ENCODE measurements at places on chromosomes 12 and 14.

DNA sequence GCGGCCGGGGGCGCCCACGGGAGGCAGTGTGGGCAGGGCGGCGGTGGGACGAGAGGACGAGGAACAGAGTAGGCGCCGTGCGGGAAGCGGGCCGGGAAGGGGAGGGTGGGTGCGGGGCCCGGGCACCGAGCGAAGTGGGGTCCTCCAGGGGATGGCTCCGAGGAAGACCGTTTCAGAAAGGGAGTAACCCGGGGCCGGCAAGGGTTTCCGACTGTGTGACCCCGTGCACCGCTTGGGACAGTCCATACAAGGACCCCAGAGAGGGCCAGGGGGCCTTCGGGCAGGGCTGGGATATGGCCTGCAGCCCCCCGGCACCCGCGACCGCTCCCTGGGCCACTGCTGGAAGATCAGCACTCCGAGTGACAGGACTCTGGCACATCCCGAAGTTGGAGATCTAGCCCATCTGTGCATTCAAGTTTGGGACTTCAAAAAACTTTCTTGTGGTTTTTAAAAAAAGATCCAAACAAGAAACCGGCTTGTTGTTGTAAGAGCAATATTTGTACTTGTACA is 448 bp downstream of the TSPAN9 start:
- DNase-seq, result no peak

- no peak for DNase-seq
These were observed 37.7 kb upstream of the SLC24A4 start for GRCh38 chr14:92285311-92285710.

DNA sequence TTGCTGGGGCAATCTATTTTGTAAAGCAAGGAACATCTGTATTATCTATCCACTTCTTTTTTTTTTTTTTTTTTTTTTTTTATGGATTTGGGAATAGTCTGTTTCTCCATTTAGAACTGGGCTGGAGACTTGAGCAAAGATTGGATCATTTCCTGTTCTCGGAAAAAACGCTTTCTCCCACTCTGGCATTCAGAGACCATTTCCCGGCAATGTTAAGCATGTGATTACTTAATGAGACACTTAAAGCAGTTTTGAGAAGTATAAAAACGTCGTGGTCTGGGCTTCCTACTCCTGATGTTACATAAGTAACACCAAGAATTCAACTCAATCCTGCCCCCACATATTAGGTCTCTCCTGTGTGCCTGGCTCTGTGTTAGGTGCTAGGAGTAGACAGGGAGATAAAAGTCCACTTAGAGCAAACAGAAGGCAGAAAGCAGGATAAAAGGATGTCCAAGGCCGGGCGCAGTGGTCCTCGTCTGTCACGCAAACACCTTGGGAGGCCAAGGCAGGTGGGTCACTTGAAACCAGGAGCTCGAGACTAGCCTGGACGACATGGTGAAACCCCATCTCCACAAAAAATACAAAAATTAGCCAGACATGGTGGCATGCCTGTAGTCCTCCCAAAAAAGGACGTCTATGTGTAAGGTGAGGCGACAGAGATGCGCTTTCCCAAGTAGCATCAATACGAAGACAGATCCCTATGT is 152.1 kb upstream of the GSC start:
- no peak for DNase-seq

GRCh38 chr14:92487513-92488133 is 26.0 kb upstream of the RIN3 start:
- DNase-seq, result no peak

DNA sequence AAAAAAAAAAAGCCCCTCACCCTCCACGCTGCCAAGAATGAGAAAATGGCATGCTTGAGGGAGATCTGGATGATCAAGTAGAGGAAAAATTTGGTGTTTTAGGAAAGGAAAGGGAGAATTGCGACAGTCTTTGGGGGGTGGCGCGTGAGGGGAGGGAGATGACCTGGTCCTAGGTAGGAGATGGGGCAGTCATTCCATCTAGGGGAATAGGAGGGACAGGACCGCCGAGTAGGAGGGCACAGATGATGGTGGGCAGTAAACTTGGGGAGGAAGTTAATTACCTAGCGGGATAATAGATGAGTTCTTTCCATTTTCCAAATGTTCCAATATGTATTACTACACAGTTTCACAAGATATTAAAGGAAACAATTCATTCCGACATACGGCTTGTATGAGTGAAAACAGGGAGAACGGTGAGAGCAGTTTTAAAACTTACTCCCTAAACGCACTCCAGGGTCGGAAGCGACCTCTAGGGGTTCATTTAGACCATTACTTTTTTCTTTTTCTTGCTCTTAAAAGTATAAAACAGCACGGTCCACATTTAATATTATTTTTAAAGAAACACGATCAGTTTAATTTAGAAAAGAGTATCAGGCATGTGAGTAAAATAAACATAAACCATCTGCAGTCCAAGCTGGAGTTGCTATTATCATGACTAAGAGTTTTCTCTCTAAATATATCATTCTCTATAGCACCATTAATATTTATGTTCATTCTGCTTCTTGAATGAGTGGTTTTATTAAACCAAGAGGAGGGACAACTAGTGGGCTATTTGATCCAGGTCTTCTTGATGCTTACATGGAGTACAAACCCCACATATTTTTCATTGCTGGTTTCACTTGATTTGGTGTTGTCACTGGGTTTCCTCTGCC is 3.0 kb upstream of the FNTB start:
- DNase-seq, result peak; percentile 63

DNA sequence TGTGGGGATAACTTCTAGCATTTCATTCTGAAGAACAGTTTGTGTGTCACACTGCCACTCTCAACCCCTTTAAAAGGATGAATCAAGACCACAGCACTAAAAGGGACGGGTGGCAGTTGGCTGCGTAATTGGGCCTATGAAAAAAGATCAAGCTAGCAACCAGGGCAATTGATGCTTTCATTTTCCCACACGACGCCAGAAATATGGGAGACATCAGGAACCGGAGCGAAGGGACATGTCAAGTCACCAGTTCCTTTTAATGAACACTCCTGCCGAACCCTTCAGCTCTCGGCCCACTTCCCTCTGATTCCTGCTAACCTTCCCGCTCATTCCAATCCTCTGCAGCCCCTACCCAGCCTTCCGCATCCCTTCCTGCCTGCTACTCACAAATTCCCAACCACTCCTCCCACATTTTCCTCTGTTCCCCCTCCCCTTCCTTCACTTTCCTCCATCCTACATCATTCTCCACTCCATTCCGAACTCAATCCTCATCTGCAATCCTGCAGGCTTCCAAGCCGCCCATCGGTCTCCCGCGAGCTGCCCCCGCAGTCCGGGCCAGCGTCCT is 753 bp downstream of the CSRNP2 start:
- no peak for DNase-seq

DNA sequence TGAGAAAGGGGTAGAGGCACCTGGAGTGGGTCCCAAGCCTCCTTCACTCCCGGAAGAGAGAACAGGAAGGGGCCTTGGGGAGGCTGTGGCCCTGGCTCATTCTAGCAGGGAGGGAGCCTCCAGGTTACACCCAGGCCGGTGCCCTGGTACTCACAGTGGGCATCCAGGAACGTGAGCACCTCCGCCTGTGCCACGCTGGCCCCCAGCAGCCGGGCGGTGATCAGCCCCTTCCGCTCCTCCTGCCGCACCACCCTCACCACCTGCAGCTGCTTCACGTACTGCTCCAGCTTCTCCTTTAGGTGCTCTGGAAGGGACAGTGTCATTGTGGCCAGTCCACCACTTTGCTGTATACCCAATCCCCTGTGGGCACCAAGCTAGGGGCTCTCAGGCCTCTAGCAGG is 18.8 kb upstream of the CELA1 start:
- DNase-seq, result no peak

DNA sequence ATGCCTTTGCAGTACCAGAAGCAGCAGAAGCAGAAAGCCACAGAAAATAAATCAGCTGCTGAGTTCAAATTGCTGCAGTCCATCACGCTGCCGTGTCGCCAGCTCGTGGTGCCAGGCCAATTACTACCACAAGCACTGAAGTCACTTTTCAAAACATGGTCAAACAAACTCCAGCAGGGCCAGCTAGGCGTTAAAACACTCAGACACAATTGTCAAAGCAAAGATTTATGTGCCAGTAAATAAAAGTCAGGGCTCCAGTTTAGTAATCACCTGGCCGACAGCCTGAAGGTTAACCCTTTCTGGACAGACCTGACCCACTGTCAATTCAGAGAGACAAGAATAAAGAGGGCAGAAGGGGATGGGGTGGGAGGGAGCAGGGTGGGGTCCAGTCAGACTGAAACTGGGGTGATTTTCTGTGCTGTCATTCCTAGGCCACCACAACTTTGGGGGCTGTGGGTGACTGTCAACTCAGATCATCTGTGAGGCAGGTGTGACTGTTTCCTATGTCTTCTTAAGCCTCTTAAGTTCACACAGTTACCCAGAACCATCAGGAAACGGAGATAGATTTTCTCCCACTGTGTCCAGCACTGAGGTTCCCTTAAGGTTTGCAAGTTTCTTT is 109.8 kb upstream of the FUT8 start:
- no peak for DNase-seq

DNA sequence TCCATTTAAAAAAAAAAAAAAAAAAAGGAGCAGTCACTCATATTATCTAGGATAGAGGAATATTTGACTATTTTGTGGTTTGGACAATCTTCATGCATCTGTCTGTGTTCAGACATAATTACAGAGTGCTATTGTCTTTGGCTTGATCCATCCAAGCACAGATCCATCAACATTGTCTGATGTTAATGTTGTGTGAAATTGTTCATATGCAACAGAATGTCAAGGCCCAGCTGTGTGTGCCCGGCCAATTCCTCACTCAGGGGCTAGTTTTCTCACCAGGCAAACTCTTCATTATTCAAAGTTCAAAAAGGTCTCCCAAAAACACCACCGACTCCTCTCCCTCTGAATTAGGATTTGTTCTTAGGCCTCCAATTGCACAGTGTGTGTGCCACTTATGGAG is 324.9 kb upstream of the TMTC1 start:
- no peak for DNase-seq

DNA sequence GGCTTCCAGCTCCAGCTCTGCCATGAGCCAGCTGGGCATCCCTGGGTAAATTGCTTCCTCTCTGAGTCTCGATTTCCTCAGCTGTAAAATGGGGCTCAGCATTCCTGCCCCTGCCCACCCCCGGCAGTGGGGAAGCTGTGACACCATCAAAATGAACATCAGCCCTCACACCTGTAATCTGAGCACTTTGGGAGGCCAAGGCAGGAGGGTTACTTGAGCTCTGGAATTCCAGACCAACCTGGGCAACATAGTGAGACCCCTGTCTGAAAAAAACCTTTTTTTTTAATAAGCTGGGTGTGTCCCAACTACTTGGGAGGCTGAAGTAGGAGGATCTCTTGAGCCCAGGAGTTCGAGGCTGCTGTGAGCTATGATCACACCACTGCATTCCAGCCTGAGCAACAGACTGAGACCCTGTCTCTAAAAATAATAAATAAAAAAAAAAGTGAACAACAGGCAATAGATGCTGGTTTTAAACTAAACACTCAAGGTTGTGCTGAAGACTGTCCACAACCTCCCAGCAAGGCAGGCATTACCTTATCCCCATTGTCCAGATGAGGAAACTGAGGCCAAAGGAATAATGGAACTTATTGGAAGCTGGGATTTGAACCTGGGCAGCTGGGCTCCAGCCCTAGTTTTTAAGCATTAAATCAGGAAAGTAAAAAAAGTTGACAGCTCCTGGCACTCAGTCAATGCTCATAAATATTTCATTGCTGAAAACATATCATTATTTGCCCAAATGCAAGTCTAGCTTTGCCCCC is 4.3 kb downstream of the TRPV4 start:
- DNase-seq, result no peak
